ENCODE measurements at places on chromosomes 3 and 15.

DNA sequence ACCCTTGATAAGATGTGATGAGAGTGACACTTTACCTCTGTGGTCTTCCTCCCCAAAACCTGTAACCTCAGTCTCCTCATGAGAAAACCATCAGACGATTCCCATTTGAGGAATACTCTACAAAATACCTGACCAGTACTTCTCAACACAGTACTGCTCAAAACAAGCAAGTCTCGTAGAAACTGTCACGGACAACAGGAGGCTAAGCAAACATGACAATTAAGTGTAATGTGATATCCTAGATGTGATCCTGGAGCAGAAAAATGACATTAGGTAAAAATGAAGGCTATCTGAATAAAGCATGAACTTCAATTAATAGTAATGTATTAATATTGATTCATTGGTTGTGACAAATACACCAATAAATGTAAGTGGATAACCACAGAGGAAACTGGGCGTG, 113.6 kb downstream of the CACNA2D3 start:
- no peak for DNase-seq

DNA sequence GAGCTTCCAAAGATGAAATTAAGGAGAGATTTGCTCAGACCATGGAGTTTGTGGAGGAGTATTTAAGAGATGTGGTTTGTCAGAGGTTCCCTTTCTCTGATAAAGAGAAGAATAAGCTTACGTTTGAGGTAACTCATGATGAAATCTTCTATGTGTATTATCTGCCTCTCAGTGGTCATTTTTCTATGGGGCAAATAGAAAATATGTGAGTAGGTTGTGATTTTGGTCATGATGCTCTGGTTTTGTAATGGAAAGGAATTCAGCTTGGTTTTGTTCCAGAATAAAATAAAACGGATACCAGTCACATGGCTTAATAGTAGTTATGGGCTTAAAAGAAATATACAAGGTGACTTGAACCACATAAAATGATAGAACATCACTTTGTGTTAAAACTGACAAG, 181.1 kb downstream of the ITPR1 start:
- DNase-seq, result no peak

GRCh38 chr3:36832406-36832805, 68.1 kb upstream of the DCLK3 start:
- no peak for DNase-seq

DNA sequence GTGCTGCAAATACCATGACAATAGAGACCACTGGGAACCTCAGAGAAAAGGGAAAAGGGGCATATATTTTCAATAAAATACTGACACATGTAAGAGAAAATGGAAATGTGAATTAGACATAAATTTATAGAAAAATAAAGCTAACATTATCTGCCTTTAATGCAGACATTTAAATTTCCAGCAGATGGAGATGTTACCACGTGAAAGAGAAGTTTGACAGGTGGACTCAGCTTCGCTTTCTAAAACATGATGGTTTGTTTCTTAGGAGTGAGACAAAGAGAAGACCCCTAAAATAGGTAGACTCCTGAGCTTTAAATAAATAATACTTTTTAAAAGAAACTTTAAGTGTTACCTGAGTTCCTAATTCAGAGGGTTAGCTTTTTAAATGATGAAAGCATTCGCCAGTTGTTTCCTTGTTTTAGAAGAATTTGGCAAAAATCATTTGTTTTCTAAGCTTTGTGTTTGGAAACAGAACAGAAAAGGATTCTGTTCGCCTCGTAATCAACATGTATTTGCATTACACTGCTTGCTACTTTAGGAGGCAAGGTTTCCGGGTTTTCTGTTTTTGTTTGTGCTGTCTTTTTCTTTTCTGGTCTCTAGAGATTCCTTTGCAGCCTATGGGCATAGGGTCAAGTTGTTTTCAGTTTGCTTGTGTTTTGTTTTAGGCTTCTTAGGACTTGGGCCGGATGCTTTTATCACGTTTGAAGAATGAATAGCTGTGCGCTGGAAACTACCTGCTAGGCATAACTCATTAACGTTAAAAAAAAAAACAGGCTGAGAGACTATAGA, 271.4 kb downstream of the THSD4 start:
- no peak for DNase-seq

DNA sequence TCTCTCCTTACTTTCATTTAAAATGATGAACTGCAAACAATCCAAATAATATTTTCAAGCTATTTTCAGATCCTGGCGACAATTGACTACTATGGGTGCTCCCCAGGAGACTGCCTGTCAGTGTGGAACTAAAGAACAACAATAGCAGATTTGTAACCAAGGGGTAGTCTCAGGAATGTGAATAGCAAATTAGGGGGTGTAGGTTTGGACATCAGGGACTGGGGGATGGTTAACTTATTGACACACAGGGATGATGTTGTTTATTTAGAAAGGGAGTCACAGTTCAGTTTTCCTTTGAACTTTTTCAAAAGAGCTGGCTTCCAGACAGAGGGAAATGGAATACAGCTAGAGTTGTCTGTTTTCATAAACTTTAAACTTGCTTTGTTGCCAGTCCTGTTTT, 229.8 kb downstream of the LRTM1 start:
- DNase-seq, result no peak

DNA sequence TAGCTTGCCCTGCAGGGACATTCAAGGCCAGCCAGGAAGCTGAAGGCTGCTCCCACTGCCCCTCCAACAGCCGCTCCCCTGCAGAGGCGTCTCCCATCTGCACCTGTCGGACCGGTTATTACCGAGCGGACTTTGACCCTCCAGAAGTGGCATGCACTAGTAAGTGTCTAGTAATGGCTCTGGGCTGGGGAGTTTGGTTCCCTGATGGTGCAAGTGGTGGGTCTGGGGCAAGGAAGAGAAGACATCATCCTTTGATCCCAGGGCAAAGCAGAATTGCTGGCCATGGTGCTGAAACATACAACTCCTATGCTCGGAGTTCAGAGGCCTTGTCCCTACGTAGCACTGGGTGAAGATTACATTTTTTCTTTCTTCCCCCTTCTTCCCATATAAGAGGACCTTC, 311.4 kb downstream of the EPHB1 start:
- DNase-seq, result no peak

- no peak for DNase-seq
These were observed 1.9 kb upstream of the SLC41A3 start for GRCh38 chr3:126085841-126086240.

DNA sequence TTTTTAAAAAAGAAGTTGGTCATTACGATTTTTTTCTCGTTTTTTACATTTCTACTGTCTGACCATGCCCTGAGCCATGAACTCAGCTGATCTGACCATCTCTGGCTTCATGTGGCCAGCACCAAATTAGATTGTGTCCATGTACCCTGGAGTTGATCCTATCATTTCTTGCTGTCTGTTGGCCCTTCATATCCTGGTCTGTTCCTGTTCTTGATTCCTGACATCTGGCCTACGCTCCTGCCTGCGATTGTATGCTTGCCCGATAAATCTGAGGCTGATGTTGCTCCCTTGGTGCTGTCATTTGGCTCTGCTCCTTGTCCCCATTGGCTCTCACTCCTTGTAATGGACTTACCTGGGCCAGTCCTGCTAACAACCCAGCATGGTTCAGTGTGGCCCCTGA, 89.8 kb upstream of the IGSF10 start:
- no peak for DNase-seq

- no peak for DNase-seq
These were observed 63.8 kb downstream of the GMPS start for GRCh38 chr3:155934230-155934629.

DNA sequence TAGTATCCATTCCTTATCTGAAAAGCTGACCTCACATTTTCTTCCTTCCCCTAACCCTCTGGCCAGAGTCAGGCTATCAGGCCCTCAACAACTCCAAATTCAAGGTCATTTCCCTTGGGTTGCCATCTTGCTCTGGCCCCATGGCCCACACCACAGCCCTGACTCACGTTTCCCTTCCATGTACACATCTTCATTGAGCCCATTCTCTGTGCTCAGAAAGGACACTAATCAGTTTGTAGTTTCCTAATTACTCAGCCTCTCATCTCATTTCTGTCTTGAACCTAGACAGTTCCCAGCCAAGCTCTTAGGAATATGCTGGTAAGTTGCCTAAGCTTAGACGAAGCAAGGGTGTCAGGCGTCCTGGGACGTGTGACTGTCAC, 14.9 kb downstream of the TGM5 start:
- no peak for DNase-seq

GRCh38 chr15:80942266-80942665, 47.4 kb downstream of the MESD start:
- DNase-seq, result no peak

DNA sequence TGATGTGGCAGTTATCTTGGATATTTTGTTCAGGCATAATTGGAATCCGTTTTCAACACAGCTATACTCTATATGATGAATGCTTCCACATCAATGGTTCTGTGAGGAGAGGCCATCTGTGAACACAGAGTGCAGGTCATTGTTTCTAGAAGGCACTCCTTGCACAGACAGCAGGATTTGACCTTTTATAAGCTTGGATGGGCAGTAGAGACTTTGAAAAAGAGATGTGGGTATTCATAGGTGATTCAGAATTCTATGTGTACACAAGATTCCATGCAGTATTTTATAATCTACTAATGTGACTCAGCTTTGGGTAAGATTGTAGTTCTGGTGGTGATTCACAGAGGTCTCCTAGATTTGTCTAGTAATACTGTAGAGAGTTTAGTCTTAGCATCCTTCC, 12.5 kb downstream of the ARPP21 start:
- no peak for DNase-seq

- DNase-seq, result no peak
These were observed 445.1 kb downstream of the MECOM start for GRCh38 chr3:169218314-169218983.

- no peak for DNase-seq
These were observed 523.2 kb upstream of the GOLIM4 start for GRCh38 chr3:168618827-168619470.

GRCh38 chr3:188754267-188754666, 417.5 kb upstream of the TPRG1 start:
- no peak for DNase-seq

GRCh38 chr3:181855825-181856224, 144.1 kb downstream of the SOX2 start:
- DNase-seq, result no peak

GRCh38 chr3:138187296-138188012, at the start of gene ARMC8:
TSS of gene ARMC8 (plus strand) at chr3:138187301. CDS start at chr3:138187555, 254 bp downstream.
- no peak for DNase-seq

DNA sequence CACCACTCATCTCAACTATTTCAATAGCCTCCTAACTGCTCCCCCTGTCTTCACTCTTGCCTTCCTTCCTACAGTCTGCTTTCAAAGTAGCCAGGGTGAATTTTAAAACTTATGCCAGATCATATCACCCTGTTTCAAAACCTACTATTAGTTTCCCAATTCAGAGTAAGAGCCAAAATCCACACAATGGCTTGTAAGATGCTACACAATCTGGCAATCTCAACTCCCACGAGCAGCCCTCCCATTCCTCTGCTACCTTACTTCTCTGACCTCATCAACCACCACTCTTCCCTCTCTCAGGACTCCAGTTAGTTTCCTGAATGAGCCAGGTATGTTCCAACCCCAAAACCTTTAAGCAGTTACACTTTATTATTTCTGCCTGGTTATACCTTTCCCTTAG, 62.5 kb downstream of the VPS13C start:
- DNase-seq, result no peak

DNA sequence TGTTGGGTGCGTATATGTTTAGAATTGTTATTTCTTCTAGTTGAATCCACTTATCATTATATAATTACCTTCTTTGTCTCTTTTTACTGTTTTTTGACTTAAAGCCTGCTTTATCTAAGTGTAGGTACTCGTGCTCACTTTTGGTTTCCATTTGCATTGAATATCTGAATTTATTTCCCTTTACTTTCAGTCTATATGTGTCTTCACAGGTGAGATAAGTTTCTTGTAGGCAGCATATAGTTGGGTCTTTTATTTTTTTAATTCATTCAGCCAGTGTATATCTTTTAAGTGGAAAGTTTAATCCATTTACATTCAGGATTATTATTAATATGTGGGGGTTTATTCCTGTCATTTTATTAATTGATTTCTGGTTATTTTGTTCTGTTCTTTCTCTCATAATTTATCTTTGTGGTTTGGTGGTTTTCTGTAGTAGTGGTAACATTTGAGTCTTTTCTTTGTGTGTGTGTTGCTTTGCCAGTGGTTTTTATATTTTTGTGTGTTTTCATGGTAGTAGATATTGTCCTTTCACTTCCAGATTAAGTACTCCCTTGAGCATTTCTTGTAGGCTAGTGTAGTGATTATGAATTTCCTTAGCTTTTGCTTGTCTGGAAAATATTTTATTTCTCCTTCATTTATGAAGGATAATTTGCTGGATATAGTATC, 27.3 kb downstream of the STT3B start:
- DNase-seq, result no peak

DNA sequence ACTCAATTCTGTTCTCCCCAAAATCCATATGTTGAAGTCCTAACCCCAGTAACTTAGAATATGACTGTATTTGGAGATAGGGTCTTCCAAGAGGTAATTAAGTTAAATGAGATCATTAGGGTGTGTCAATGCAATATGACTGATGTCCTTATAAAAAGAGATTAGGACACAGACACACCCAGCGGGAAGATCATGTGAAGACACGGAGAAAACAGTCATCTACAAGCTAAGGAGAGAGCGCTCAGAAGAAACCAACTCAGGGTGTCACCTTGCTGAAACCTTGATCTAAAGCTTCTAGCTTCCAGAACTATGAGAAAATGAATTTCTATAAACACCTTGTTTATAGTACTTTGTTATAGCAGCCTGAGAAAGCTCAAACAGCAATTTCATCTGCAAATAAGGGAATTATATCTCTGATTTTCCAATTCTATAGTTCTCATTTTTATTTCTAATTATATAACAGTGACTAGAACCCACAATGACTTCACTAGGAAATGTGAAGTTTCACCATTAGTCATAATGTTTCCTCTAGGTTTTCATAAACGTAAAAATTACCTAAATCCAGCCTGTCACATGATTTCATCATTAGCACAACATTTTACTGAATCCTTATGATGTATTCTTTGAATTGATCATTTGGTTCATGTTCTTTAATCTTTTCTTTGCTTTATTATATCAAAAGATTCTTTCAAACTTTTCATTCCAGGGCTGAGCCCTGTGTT, 459.1 kb upstream of the MDFIC2 start:
- DNase-seq, result no peak

- DNase-seq, result no peak
These were observed 1.4 kb upstream of the MAGEL2 start for GRCh38 chr15:23648920-23649515.

GRCh38 chr3:189204167-189204866, 32.5 kb downstream of the TPRG1 start:
- DNase-seq, result no peak

All from stimulated activated CD8-positive, alpha-beta memory T cell treated with anti-CD3 and anti-CD28 coated beads, Interleukin-15, amount 100 ng/mL, for 4 hours (primary cell).